ENCODE measurements at places on chromosomes 12 and 14.
A peak's percentile ranks its signal among the peaks of the same experiment; 100 is the strongest.

GRCh38 chr12:114274131-114274530 lies 131.8 kb downstream of the TBX5 start:
- DNase-seq, result no peak
- H3K27ac ChIP-seq, result no peak overlapping the region
- H3K4me1 ChIP-seq, result no peaks in the 10 kb centered on the region
- no peaks in the 10 kb centered on the region for H3K36me3 ChIP-seq
- no peak overlapping the region for H3K4me3 ChIP-seq

DNA sequence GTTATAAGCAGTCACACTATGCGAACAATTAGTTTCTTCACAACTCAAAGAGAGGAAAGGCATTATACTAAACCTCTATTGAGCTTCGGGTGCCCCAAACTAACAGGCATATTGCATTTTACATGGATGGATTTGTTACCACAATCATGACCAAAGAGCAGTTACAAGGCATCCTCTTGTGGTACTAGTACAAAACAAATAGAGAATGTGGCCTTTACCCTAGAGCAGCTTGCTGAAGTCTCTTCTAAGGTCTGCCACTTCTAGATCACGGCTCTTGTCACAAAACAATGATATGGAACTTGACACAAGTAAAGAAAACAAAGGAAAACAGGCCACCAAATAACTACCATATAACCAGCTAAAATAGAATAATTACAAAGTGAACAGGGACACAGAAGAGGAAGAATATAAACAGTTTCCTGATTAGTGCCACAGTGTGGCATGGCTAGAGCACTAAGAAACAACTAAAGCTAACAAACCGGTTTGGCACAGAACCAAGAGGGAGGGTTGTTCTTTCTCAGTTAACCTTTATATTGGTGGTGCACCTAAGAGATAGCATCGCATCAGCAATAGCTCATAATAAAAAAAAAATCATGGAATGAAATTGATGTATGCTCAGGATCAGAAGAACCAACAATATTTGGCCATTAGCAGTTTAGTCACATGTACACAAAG lies 209.7 kb upstream of the ATP2B1 start:
- H3K4me1 ChIP-seq, result peaks cover 5% of the 10 kb centered on the region
- H3K27me3 ChIP-seq, result no peaks in the 10 kb centered on the region
- no peak overlapping the region for H3K27ac ChIP-seq
- H3K36me3 ChIP-seq, result no peaks in the 10 kb centered on the region

- H3K36me3 ChIP-seq, result peaks cover 50% of the 10 kb centered on the region
- H3K27ac ChIP-seq, result no peak overlapping the region
- peaks cover 12% of the 10 kb centered on the region for H3K4me1 ChIP-seq
- H3K27me3 ChIP-seq, result no peaks in the 10 kb centered on the region
- no peak overlapping the region for H3K4me3 ChIP-seq
Observed at GRCh38 chr14:24240110-24240918, 2.1 kb downstream of the TINF2 start.

DNA sequence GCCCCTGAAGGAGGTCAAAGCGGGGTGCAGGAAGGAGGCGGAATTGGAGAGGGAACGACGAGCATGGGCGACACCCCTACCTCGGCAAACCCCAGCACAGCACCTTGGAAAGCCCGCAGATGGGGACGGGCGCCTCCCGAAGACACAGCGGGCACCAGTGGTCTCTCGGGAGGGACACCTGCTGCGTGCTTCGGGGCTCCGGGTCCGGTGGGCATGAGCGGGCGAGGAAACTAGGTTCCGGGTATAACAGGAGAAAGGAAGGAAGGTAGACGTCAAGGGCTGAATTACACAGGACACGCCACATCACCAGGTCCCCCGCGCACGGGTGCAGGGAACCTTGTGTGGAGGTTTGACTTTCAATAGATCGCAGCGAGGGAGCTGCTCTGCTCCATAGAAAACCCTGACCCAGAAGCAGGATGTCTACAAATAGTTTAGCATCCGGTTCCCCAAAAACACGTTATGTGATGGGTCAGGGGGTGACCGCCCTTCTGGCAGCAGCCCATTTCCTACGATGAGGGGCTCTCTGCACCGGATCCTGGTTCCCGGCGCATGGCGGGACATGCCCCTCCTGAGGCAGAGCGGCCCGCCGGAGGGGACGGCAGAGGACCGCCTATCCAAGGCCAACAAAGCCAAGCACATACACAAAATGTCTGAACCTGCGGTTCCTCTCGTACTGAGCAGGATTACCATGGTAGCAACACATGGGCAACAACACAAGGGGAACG lies 196.9 kb downstream of the ALG10 start:
- no peak for DNase-seq
- no peak overlapping the region for H3K27ac ChIP-seq
- H3K27me3 ChIP-seq, result no peaks in the 10 kb centered on the region
- no peak overlapping the region for H3K4me3 ChIP-seq
- H3K4me1 ChIP-seq, result no peaks in the 10 kb centered on the region
- H3K36me3 ChIP-seq, result no peaks in the 10 kb centered on the region

DNA sequence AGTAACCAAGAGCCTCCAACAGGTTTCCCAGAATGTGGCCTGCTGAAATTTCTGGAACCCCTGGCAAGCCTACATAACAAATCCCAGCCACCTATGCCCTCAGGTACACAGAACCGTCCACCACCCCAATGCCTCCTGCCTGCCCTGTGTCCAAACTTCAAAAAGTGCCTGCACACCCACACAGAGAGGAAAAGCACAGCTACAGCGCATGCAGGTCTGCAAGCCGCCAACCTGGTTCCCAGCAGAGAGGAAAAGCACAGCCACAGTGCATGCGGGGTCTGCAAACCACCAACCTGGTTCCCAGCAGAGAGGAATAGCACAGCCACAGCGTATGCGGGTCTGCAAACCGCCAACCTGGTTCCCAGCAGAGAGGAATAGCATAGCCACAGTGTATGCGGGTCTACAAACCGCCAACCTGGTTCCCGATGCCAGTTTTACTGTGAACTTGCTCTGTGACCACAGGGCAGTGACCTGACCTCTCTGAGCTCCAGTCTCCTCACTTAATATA lies 113.5 kb downstream of the SCARB1 start:
- DNase-seq, result no peak
- no peak overlapping the region for H3K27ac ChIP-seq
- H3K4me3 ChIP-seq, result no peak overlapping the region
- H3K36me3 ChIP-seq, result no peaks in the 10 kb centered on the region

DNA sequence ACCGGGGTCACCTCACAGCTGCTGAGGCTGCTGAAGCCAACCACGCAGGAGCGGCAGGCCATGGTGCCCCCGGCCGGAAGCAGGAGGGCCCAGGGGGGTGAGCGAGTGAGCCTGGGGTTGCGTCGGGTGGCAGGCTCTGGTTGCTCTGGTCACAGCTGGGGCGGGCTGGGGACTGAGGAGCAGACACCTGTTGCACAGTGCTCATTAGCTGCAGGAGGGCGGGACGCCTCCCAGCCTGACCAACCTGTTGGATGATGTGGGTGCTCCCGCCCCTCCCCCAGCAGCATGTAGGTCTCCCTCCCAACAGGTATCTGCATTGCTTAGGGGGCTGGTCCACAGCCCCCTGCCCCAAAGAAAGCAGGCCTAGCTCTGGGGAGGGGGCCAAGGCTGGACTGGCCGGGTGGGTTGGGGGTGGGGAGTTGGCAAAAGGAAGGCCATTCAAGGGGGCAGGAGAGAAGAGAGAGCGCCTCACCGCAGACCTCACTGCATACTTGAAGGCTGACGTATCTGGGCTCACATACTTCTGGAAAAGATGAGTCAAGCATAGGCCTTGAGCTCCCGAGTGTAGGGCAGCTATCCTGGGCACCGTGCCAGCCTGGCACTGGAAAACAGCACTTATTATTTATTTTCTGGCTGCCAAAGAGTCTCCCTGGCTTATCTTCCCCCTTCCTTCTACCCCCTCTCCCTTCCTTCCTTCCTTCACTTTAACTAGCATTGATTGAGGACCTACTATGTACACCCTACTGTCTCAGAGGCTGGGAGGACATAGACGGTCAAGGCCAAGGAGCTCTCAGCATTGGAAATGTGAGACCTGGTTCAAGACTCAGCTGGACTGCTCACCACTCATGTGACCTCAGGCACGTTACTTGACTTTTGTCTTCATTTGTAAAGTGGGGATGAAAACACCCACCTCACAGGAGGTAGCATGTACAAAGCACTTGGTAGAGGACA lies at the start of gene KRT80:
KRT80 (minus strand) TSS at position 174 of the 951 bp plus-strand sequence; CDS start at position 62, 112 bp downstream.
- H3K27ac ChIP-seq, result peak within 1 kb of the TSS; percentile 53
- H3K4me3 ChIP-seq, result peak within 1 kb of the TSS; percentile 17
- no peaks in the 10 kb centered on the region for H3K36me3 ChIP-seq
- no peaks in the 10 kb centered on the region for H3K27me3 ChIP-seq
- H3K4me1 ChIP-seq, result peaks cover 22% of the 10 kb centered on the region

DNA sequence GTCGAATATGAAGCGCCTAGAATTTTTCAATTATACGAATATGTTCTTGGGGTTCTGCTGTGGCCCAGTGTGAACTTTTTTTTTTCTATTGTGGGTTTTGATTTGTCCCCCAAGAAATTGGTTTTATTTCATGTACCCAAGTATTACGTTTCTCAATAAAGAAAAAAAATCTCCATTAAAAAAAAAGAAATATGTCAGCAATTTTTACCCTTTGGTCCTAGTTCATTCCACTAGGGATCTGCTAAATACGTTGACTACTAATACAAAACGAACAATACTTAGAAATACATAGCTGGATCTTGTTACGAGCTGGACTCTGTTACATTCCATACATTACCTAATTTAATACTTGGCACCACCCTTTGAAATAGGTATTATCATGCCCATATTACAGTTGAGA lies 216.9 kb downstream of the SLC16A7 start:
- no peak for DNase-seq
- H3K27ac ChIP-seq, result no peak overlapping the region
- no peaks in the 10 kb centered on the region for H3K27me3 ChIP-seq
- no peaks in the 10 kb centered on the region for H3K4me1 ChIP-seq
- H3K4me3 ChIP-seq, result no peak overlapping the region
- H3K36me3 ChIP-seq, result no peaks in the 10 kb centered on the region

- H3K36me3 ChIP-seq, result peaks cover 6% of the 10 kb centered on the region
- no peaks in the 10 kb centered on the region for H3K4me1 ChIP-seq
- no peak overlapping the region for H3K4me3 ChIP-seq
- no peak for DNase-seq
Observed at GRCh38 chr12:53551889-53552291, 44.6 kb upstream of the NPFF start.

GRCh38 chr12:132495629-132496357 lies 5.8 kb downstream of the FBRSL1 start:
- H3K27ac ChIP-seq, result no peak overlapping the region
- H3K4me1 ChIP-seq, result no peaks in the 10 kb centered on the region
- no peak for DNase-seq

DNA sequence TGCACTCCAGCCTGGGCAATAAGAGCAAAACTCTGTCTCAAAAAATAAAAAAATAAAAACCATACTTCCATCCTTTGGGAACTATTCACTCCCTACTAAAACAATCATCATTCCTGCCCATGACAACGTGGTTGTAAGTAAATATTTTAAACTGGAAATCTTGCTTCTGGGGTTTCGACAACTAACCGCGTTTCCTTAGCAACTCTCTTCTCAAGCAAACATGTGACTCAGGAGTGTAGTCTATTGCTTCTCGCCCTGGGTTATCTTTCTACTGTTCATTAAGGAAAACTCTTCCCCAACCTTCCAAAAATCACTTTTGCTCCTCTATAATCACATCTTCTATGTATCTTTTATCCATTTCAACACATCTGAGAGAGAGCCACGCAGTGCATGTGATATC lies 21.8 kb downstream of the APPL2 start:
- no peak overlapping the region for H3K4me3 ChIP-seq
- peak overlapping the region; percentile 43 for H3K27ac ChIP-seq
- H3K4me1 ChIP-seq, result peaks cover 38% of the 10 kb centered on the region
- H3K36me3 ChIP-seq, result peaks cover 2% of the 10 kb centered on the region
- DNase-seq, result no peak

DNA sequence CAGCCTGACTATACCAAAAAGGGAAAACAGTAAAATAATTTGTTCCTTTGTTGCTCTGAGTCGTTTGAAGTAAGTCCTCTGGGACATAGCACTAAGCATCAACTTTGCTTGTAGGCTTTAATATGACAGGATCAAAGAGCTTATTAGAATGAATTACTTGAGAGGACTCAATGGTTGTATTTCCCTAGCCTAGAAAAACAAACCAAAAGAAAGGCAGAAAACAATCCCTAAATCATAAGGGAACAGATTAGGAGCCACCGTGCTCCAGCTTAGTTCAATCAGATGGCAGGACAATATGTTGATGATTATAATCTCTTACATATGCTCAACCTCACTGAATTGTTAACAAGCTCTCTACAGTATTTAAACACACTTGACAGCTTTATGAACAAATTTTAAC lies 988.4 kb downstream of the FLRT2 start:
- no peaks in the 10 kb centered on the region for H3K27me3 ChIP-seq
- no peak overlapping the region for H3K27ac ChIP-seq
- H3K4me1 ChIP-seq, result no peaks in the 10 kb centered on the region
- H3K36me3 ChIP-seq, result no peaks in the 10 kb centered on the region

DNA sequence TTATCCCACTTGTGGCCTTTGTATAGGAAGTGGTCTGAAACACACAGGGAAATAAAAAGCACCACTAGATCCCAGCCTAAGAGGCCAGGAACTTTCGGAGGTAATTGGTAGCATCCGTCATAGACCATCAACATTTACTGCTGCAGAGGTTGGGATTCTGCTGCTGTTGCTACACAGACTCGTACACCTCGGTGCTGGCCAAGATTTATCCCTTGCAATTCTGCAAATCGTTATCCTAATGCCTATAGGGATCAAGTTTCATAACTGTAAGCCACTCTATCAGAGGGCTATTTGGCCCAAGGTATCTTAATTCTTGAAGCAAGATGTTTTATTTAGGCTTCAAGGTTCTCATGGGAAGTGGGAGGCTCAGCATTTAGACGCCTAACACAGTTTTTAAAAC lies 913.6 kb downstream of the GALC start:
- no peaks in the 10 kb centered on the region for H3K27me3 ChIP-seq
- H3K36me3 ChIP-seq, result no peaks in the 10 kb centered on the region
- no peaks in the 10 kb centered on the region for H3K4me1 ChIP-seq
- H3K4me3 ChIP-seq, result no peak overlapping the region
- no peak overlapping the region for H3K27ac ChIP-seq
